ENCODE measurements at places on chromosomes 13 and 19.

DNA sequence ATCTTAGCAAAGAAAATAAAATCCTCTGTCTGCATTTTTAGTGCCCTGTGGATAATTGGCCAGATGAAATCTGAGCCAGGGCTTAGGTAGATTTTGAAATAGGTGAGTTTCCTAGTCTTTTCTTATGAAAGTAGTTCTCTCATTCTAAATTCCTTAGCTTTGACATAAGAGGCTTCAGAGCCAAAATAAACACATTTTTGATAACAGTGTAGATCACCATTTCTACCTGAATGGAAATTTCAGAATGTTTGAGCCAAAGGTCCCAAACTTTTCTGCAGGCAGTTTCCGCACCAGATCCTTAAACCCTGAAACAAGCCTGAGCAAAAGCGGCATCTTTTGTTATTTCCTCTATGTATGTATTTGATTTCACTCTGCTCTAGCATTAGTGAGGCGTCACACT is 551.2 kb downstream of the EFNB2 start:
- DNase-seq = no peak

- no peak for DNase-seq
Measured at GRCh38 chr19:45307361-45307760, 15.3 kb downstream of the CKM start.

GRCh38 chr13:79829880-79830279 is 348.9 kb downstream of the NDFIP2 start:
- no peak for DNase-seq

- DNase-seq = no peak
Measured at GRCh38 chr13:58782736-58783135, 1151.2 kb downstream of the PCDH17 start.

DNA sequence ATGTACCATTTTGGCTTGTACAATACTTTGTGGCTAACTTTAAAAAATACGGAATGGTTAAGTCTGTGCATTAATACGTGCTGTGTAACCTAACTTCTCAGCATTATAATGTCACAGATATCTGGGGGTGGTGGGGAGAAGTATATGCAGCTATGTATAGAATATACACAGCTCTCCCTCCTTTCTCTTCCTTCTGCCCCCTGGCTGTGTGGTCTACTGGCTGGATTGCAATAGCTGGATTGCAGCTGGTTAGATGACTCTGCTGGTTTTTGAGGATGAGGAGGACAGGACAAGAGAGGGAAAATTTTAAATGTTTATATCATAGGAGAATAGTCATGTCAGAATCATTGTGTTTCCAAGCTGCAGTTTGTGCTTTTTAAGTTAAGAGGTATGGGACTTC is 9.7 kb downstream of the RNASEH2B start:
- DNase-seq = no peak

DNA sequence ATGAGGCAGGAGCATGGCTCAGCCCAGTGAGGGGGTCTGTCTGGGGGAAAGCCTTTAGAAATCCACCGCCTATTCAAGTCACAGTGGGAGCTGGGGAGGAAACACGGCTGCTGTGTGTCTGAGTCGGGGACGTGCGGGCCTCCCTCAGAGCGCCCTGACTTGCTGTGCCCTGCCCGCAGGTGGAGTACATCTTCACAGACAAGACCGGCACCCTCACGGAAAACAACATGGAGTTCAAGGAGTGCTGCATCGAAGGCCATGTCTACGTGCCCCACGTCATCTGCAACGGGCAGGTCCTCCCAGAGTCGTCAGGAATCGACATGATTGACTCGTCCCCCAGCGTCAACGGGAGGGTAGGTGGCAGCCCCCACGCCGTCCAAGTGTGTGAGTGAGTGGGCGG is 137.8 kb upstream of the MCF2L start:
- DNase-seq = no peak

GRCh38 chr19:19461306-19461670 is 54.1 kb downstream of the TSSK6 start:
- no peak for DNase-seq

DNA sequence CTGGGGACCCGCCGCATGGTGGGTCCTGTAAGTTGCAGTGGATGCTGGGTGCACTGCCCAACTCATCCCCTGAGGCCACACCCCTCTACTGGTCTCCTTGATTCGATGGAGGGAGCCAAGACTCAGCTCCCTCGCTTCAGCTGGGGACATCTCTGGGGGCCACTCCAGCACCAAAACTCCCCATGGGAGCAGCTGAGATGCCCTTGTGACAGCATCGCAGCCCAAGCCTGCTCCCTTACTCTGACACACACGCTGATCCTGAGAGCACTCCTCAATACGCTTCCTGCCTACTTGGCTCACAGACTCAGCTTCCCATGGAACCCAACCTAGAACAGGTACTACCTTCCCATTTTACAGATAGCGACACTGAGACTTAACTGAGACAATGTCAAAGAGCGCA is 56.2 kb downstream of the PEPD start:
- DNase-seq = no peak

- DNase-seq = peak; percentile 79
Measured at GRCh38 chr19:5340637-5341447, at the start of gene PTPRS. Gene PTPRS (minus strand): TSS chr19:5340812. CDS start chr19:5286140, 54,672 bp downstream.

GRCh38 chr13:111469916-111470506 is 149.6 kb downstream of the TEX29 start:
- no peak for DNase-seq

DNA sequence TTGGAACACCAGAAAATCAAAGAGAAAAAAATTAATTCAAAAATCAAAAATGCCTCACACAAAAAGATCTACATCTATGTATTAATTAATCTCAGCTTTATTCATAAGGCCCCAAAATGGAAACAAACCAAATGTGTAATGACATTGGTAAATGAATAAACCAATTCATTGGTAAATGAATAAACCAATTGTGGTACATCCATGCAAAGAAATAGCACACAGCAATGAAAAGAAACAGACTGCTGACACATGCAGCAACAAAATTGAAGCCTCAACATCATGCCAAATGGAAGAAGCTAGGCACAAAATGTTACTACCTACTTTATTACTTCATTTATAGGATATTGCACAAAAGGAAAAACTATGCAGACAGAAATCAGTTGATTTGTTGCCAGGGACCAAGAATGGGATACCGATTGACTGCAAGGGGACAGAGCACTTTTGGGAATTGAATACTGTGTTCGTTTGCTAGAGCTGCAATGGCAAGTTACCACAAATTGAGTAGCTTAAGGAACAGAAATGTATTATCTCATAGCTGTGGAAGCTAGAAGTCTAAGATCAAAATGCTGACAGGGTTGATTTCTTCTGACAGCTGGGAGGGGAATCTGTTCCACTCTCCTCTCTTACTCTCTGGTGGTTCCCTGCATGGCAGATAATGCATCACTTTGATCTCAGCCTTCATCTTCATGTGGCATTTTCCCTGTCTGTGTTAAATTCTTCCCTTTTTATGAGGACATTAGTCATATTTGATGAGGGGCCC is 252.8 kb downstream of the RFC3 start:
- DNase-seq = no peak

GRCh38 chr13:65168026-65168425 is 2062.1 kb downstream of the PCDH9 start:
- DNase-seq = no peak

- DNase-seq = no peak
Measured at GRCh38 chr13:55199134-55199533, 1941.6 kb upstream of the PRR20A start.

DNA sequence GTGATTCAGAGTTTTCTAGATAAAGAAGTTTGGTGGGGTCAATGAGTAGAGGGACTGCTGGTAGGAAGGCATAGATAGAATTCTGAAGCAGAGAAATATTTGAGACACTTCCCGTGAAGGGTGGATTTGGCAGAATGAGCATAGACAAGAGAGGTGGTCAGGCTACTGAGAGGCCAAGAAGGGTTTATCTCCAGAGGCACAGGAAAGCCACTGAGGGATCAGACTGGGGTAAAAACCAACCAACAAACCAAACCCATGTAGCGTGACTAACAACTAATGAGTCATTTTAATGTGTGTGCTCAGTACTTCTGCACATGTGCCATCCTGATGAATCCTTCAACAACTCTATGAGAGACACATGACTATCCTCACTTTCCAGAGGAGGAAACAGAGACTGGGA is 60.0 kb upstream of the SERP2 start:
- DNase-seq = no peak

DNA sequence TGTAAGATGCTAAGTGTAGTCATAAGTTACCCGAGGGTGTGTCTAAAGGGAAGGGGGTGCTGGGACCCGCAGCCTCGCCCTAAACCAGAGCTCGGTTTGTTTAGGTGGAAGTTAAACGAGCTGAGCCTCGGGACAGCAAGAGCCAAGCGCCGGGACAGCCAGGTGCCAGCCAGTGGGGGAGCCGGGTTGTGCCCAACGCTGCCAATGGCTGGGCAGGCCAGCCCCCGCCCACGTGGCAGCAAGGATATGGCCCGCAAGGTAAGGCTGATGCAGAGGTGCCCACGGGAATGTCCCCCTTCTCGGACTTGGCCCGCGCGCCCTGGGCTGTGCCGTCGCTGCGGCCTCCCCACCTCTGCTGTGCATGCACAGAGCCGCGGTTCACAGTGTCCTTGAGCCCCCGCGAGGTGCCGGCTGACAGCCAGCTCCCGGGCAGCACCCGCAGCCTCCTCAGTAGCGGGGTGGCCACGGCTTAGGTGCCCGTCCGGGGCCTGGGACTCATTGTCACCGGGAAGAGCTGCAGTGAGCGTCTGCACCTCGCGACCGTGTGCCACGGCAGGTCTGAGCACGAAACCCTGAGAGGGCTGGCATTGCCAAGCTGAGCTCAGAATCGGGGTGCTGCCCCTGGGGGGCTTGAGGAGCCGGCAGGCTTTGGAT is 9.3 kb upstream of the RPS15 start:
- no peak for DNase-seq

DNA sequence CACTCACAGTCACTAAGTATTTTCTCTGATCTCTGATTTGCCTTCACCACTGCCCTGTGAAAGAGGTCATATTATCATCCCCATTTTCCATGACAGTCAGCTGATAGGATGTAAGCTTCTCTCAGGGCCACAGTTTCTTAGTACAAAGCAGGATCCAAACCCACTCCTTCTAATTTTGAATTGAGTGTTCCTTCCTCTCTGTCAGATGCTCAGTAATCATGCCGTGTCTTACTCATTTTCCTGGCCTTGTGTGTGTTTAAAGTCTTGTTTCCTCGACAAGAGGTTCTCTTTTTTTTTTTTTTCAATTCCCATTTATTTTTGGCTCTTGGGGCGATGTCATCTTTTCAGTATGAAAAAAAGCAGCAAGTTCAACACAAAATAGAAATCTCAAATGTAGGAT is 72.3 kb downstream of the NAA16 start:
- no peak for DNase-seq

GRCh38 chr19:35764432-35765315 is 6.7 kb downstream of the PROSER3 start:
- no peak for DNase-seq

GRCh38 chr13:35388441-35389355 is 87.8 kb downstream of the MAB21L1 start:
- no peak for DNase-seq

DNA sequence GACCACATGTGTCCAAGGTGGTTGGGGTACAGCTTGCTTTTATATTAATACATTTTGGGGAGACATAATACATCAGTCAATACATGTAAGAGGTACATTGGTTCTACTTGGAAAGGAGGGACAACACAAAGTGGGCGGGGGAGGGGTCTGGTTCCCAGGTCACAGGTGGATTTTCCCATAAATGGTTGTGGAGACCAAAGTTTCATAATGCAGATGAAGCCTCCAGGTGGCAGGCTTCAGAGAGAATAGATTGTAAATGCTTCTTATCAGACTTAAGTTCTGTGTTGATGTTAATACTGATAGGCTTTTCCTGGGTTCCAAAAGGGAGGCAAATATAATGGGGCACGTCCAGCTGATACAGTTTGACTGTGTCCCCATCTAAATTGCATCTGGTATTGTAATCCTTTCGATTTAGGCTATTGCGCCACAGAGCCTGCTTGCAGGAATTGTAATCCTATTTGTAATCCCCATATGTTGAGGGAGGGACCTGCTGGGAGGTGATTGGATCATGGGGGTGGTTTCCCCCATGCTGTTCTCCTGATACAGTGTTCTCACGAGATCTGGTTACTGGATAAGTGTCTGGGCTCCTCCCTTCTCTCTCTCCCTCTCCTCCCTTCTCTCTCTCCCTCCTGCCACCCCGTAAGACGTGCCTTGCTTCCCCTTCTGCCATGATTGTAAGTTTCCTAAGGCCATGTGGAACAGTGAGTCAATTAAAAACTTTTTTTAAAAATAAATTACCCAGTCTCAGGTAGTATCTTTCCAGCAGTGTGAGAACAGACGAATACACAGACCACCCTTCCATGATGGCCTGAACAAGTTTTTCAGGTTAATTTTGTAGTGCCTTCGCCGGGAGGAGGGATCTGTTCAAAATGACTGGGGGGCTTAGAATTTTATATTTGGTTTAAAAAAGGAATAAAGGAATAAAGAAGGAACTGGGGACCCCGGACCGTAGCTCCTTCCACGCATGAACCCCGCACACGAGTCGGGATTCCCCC is 44.9 kb downstream of the ZNF823 start:
- no peak for DNase-seq

- no peak for DNase-seq
Measured at GRCh38 chr19:29809795-29810503, 1.8 kb upstream of the CCNE1 start.
